ENCODE measurements at places on chromosomes 7 and 10.
A peak's percentile ranks its signal among the peaks of the same experiment; 100 is the strongest.

GRCh38 chr7:23055582-23056178 lies 41.8 kb upstream of the HYCC1 start:
- peak; percentile 60 for DNase-seq

DNA sequence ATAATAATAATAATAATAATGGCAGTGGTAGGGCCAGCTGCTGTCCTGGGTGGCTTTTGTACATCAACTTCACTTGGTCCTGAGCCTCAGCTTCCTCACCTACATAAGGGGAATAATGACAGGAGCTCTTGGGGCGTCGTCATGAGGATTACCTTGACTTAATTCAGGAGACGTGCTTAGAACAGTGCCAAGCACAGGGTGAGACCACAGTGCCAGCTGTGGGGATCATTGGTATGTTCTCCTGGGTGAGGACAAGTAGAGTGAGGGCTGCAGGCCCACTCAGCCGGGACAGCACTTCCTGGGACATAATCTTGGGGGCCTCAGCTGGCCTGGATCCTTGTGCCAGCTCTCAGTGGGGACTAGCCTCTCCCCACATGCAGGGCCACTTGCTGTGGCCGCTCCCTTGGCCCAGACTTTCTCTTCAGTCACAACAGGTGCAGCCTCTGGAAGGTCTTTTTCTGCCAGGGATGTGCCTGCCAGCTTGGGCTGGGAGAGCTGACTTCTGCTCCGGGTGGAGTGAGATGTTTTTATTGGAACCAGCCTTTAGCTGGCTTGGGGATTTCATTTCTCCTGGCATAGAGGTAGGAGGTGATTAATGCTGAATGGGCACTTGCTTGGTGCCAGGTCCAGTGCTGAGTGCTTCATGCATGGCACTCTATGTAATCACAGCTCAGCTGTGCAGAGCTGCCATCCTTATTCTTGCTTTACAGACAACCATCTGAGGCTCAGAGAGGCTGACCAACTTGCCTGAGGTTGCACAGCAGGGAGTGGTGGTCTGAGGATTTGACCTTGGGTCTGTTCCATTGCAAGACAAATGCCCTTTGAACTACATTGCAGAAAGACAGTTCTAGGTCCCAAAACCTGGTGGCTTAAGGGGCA lies 45.3 kb downstream of the TSPAN15 start:
- no peak for DNase-seq

- DNase-seq: no peak
Observed at GRCh38 chr7:18086165-18087025, 58.7 kb upstream of the PRPS1L1 start.

DNA sequence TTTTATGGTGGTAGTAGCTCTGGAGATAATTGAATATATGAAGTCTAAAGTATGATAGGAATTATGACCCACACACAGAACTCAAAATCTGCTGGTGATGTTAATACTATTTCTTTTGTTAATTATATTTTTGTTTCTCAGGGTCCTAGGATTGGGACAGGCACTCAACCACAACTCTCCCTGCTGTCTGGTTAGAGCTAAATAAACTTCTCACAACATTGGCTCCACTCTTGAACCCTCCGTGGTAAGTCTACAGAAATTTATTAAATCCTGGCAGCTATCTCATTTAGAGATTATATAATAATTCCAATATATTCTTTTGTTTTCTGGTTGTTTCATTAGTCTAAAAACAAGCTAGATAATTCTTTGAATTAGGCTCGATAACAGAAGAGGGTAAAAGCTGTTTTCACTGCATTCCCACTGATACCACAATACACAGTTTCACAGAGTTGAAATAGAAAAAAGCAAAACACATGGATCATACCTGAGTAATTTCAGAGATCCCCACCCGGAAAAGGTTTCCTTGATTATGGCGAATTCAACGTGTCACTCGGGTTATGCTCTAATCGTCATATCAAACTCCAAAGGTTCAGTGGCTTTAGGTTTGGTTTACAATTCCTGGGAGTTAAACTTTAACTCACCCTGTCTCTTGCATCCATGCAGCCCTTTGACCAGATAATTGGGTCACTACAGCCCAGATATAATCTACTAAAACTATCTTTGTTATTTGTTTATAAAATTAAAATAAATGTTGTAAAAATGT lies at the start of gene A1CF:
TSS of gene A1CF (minus strand) at position 531 of the 763 bp plus-strand sequence. CDS start 25,687 bp downstream, outside the sequence.
- no peak for DNase-seq

DNA sequence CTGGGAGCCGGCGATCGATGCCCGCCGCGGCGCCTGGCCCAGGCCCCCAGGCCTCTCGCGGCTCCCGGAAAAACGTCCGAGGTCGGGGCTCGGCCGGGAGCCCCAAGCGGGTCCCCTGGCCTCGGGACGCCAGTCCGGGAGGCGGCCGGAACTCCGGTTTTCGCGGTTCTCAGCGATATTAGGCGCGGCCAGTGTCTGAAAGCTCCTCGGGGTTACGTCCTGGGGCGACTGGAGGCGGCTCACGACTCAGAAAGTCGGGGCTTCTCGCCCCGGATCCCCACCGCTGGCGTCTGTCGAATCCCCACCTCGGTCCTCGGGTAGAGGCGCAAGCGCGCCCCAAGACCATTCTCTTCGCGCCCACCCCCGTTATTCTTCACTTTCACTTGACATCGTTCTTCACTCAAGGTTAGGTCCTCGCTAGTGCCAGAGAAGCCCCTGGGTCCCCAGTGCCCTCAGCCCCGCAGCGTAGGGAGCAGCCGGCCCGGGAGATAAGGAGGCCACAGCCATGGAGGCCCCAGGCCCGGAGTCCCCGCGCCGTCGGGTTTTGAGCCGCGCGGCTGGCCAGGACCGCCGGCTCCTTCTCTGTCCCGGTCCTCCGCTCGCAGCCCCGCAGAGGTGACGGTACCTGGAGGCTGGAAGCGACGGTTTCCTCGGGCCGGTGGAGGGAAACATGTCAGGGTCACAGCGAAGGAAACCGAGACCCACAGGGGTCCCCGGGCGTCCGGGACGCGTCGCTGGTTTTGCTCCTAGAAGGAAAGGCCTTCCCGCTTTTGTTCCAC lies 35.2 kb upstream of the EBLN1 start:
- peak; percentile 39 for DNase-seq

GRCh38 chr10:114471906-114472876 lies 67.9 kb upstream of the AFAP1L2 start:
- DNase-seq: no peak

- DNase-seq: no peak
Observed at GRCh38 chr10:50931948-50932431, 46.6 kb upstream of the A1CF start.

DNA sequence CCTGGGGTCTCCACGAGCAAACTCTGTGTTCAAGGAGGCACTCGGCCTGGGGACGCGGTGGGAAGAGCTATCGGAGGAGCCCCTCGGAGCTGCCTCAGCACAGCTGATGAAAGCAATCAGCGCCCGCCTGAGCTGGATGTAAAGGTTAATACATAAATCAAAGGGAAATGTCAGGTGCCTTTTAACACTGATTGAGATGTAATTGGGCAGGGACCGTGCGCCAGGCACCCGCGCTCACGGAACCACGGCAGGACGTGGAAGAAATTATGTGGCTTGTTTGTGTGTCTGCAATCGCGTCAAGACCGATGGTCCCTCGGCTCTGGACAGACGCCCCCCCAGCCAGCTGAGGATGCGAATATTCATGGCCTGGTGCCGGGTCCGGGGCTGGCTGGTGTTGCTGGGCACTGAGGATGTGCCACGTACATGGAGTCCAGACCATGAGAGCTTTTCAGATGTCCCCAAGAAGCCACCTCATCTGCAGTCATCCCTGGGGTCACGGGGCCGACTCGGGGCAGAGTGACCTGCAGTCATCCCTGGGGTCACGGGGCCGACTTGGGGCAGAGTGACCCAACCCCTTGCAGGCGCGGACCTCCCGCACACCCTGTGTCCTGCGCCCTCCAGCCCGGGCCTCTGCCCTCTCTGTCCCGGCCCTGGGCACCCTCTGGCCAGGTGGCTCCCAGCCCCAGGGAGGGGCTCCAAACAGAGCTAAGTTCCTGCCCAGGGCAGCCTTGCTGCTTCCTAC lies 15.6 kb downstream of the FOXL3 start:
- DNase-seq: no peak

GRCh38 chr10:8405596-8405995 lies 351.1 kb downstream of the GATA3 start:
- DNase-seq: no peak

DNA sequence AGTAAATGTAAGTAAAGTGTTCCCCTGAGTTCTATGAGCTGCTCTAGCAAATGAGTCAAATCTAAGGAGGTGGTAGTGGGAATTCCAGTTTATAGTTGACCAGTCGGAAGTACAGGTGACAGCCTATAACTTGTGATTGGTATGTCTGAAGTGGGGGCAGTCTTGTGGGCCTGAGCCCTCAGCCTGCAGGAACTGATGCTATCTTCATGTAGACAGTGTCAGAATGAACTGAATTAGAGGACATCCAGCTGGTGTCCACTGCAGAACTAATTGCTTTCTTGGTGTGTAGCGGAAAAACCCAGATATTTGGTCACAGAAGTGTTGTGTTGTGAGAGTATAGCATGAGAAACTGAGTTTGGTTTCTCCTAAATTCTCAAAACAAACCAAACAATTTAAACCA lies 127.9 kb upstream of the AMPH start:
- no peak for DNase-seq

DNA sequence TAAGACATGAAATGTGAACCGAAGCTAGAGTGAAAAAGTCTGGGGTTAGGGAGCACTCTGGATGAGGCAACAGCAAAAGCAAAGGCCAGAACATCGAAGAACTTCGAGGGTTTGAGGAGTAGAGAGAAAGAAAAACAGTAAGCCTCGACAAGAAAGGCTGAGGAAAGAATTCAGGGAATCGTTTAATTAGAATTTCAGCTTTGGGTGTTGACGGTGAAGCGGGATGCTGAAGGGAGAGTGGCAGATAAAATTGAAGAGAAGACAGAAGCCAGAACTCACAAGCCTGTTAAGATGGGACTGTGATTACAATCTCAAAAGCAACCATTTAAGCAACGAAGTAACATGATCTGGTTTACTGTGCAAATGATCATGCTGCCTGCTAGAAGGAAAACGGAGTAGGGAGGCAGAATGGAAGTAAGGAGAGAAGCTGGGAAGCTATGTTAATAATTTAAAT lies 2.1 kb downstream of the TRDMT1 start:
- no peak for DNase-seq

All from central memory CD4-positive, alpha-beta T cell (primary cell).